Immature natural killer cell (primary cell): ENCODE measurements at places on chromosomes 7 and 10. TPM values are rescaled to one million over a fixed set of nuclear protein-coding genes. Genes with fewer than 3 reads are reported as not detected.

- no peaks in the 10 kb centered on the region for H3K36me3 ChIP-seq
- no peaks in the 10 kb centered on the region for H3K27me3 ChIP-seq
- DNase-seq: no peak
- no peaks in the 10 kb centered on the region for H3K4me1 ChIP-seq
Observed at GRCh38 chr7:116734710-116735109, 62.7 kb downstream of the MET start.

CCAR1 gene
- polyA plus RNA-seq: 51.6 TPM

OR6B1 gene
- polyA plus RNA-seq: not detected

DNA sequence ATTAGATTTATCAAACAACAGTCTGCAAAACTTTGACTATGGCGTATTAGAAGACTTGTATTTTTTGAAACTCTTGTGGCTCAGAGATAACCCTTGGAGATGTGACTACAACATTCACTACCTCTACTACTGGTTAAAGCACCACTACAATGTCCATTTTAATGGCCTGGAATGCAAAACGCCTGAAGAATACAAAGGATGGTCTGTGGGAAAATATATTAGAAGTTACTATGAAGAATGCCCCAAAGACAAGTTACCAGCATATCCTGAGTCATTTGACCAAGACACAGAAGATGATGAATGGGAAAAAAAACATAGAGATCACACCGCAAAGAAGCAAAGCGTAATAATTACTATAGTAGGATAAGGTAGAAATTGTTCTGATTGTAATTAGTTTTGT lies 31.4 kb downstream of the LRRC17 start:
- no peaks in the 10 kb centered on the region for H3K4me1 ChIP-seq
- H3K27me3 ChIP-seq: no peaks in the 10 kb centered on the region
- H3K4me3 ChIP-seq: no peak overlapping the region
- DNase-seq: no peak
- H3K36me3 ChIP-seq: no peaks in the 10 kb centered on the region
- no peak overlapping the region for H3K27ac ChIP-seq

- no peak for DNase-seq
- no peaks in the 10 kb centered on the region for H3K27me3 ChIP-seq
Observed at GRCh38 chr7:82705517-82706260, 262.1 kb upstream of the CACNA2D1 start.

SKIDA1 gene
- not detected for polyA plus RNA-seq

GRCh38 chr10:69752479-69752878 lies 49.2 kb upstream of the COL13A1 start:
- H3K4me1 ChIP-seq: no peaks in the 10 kb centered on the region
- no peak overlapping the region for H3K27ac ChIP-seq
- no peak for DNase-seq

DNA sequence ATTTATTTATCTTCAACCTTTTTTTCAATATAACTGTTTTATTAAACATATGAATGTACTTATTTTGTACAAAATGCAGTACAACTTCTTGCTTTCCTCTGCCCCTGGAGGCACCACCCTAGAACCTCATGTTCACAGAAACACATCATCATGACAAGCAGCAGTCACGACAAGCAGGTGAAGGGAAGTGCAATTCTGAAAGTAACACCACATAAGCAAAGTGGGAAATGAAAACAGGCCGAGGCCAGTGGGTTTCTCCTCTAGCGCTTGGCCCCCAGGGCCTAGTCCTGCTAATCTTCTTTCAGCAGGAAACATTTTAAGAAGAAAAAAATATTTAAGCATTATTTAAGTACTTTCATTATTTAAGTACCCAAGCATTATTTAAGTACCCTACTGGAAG lies 598.1 kb downstream of the SH2D4B start:
- no peak for DNase-seq
- no peak overlapping the region for H3K27ac ChIP-seq
- H3K4me3 ChIP-seq: no peak overlapping the region
- H3K36me3 ChIP-seq: no peaks in the 10 kb centered on the region

GRCh38 chr10:116766837-116767634 lies 24.7 kb upstream of the HSPA12A start:
- no peak overlapping the region for H3K4me3 ChIP-seq
- no peak overlapping the region for H3K27ac ChIP-seq
- H3K4me1 ChIP-seq: no peaks in the 10 kb centered on the region

GRCh38 chr7:73382934-73383503 lies 50.6 kb upstream of the FZD9 start:
- no peak overlapping the region for H3K4me3 ChIP-seq
- H3K36me3 ChIP-seq: no peaks in the 10 kb centered on the region
- no peak for DNase-seq
- H3K27me3 ChIP-seq: peaks cover 5% of the 10 kb centered on the region
- H3K4me1 ChIP-seq: no peaks in the 10 kb centered on the region

- no peaks in the 10 kb centered on the region for H3K4me1 ChIP-seq
- DNase-seq: no peak
- H3K36me3 ChIP-seq: no peaks in the 10 kb centered on the region
- H3K27ac ChIP-seq: no peak overlapping the region
Observed at GRCh38 chr10:122326385-122326784, 48.1 kb upstream of the PLEKHA1 start.

COPG2 gene
- not detected for polyA plus RNA-seq

GRCh38 chr7:152637920-152638580 lies 37.9 kb downstream of the XRCC2 start:
- H3K36me3 ChIP-seq: no peaks in the 10 kb centered on the region
- no peak overlapping the region for H3K4me3 ChIP-seq
- H3K27me3 ChIP-seq: no peaks in the 10 kb centered on the region
- no peak overlapping the region for H3K27ac ChIP-seq

SPDYE11 gene
- not detected for polyA plus RNA-seq

GRCh38 chr7:149778696-149779501 lies 5.5 kb upstream of the ZNF467 start:
- H3K4me1 ChIP-seq: no peaks in the 10 kb centered on the region
- H3K36me3 ChIP-seq: no peaks in the 10 kb centered on the region
- DNase-seq: no peak
- H3K27me3 ChIP-seq: peaks cover 7% of the 10 kb centered on the region
- no peak overlapping the region for H3K27ac ChIP-seq

DNA sequence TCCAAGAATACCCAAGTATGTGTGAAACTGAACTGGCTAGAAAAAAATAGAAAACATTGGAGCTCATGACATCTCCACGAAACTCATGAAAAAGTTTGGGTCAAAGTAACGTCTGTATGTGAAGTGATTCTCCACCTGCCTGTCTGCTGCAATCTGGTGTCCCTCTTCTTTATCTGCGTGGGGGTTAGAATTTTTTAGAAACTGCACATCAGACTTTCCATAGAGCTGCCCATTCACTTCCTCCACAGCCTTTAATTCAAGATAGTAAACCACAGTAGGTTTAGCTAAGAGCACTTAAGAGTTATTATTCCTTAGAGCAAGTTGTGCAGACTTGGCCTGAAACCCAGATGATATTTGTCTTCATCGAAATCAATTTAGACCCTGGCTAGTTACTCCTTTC lies 55.3 kb downstream of the SCIN start:
- no peak overlapping the region for H3K27ac ChIP-seq
- no peaks in the 10 kb centered on the region for H3K36me3 ChIP-seq
- no peak overlapping the region for H3K4me3 ChIP-seq

INMT gene
- polyA plus RNA-seq: not detected

GRCh38 chr7:113314594-113314993 lies 196.2 kb upstream of the SMIM30 start:
- no peak overlapping the region for H3K4me3 ChIP-seq
- H3K36me3 ChIP-seq: no peaks in the 10 kb centered on the region
- no peak for DNase-seq
- no peaks in the 10 kb centered on the region for H3K27me3 ChIP-seq
- no peaks in the 10 kb centered on the region for H3K4me1 ChIP-seq

DNA sequence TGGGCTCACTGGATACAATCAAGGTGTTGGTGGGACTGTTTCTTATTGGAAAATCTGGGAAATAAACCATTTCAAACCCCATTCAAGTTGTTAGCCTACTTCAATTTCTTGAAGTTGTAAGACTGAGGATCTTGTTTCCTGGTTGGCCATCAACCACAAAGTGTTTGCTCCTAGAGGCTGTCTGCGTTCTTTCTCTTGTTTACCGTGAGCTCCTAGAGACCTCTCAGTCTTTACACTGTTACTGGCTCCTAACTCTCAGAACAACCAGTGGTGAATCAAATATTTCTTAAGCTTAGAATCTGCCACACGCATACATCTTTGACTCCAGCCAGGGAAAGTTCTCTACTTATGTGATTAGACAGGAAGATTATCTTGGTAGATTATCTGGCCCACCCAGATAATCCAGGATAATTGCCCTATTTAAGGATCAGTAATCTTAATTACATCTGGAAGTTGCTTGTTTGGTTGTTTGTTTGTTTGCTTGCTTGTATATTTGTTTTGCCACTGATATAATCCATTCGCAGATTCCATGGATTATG lies 798.7 kb downstream of the IPMK start:
- no peaks in the 10 kb centered on the region for H3K27me3 ChIP-seq
- H3K4me3 ChIP-seq: no peak overlapping the region
- H3K36me3 ChIP-seq: no peaks in the 10 kb centered on the region
- no peaks in the 10 kb centered on the region for H3K4me1 ChIP-seq
- no peak for DNase-seq
- no peak overlapping the region for H3K27ac ChIP-seq

FZD8 gene
- not detected for polyA plus RNA-seq

TAS2R3 gene
- not detected for polyA plus RNA-seq

DNA sequence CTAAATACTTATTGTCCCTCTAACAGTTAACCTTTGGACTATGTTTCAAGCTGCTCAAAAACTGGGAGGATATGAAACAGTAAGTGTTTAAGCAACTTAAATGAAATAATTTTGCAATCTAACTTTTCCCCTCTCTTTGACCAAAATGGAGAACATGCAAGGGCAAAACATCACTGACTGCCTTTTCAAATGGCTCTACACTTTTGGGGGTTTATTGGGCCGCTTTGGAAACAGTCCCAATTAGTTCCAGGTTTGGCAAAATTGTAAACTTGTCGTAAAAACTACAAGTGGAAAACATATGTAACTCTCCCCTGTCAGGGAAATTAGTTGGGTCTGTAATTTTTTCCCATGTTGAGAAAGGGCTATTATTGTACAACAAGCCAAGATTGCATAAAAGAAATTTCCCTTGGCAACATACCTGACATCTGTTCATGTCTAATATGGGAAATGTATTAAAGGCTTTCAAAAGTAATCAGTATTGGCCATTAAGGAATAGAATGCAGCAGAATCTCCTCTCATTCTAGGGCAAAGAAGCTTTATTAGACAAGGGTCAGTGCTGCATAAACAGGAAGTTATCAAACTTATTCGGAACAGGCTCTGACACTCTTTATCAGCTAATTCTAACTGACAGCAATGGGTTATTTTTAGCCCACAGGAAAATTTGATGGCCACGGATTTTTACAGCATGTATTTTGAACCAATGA lies 157.9 kb downstream of the ARID5B start:
- no peak overlapping the region for H3K27ac ChIP-seq
- no peak overlapping the region for H3K4me3 ChIP-seq
- no peak for DNase-seq

OR2A12 gene
- not detected for polyA plus RNA-seq

DNA sequence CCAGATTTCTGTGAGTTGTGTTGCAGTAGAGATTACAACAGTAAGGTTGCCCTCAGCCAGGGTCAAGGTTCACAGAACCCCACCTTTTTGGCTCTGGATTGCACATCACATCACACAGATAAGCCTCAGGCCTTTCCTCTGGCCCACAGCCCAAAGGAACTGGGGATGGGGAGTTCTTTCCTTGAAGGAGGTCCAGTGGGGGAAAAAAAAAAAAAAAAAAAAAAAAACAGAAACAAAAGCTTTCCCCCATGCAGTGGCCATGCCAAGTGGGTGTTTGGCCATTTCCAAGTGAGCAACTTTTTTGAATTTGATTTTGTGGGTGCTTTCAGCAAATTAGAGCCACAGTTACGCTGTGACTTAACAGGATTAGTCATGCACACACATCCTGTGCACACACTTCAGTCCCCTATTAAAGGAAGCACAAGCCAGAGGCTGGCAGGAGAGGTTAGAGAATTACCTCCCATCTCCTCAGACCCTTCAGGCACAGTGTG lies 79.3 kb upstream of the NANOS1 start:
- H3K36me3 ChIP-seq: no peaks in the 10 kb centered on the region
- H3K27ac ChIP-seq: no peak overlapping the region
- H3K4me1 ChIP-seq: no peaks in the 10 kb centered on the region

SUGCT gene
- polyA plus RNA-seq: not detected
